ENCODE measurements at places on chromosomes 2 and 18. TPM values are rescaled to one million over a fixed set of nuclear protein-coding genes. Genes with fewer than 3 reads are reported as not detected.
A peak's percentile ranks its signal among the peaks of the same experiment; 100 is the strongest.

PDE11A gene
- not detected for total RNA-seq

GRCh38 chr2:172234716-172235691 is 132.3 kb upstream of the DLX2 start:
- no peak overlapping the region for H3K27ac ChIP-seq
- H3K4me1 ChIP-seq: peaks cover 19% of the 10 kb centered on the region
- no peaks in the 10 kb centered on the region for H3K36me3 ChIP-seq
- peaks cover 64% of the 10 kb centered on the region for H3K27me3 ChIP-seq
- DNase-seq: peak; percentile 49

DNA sequence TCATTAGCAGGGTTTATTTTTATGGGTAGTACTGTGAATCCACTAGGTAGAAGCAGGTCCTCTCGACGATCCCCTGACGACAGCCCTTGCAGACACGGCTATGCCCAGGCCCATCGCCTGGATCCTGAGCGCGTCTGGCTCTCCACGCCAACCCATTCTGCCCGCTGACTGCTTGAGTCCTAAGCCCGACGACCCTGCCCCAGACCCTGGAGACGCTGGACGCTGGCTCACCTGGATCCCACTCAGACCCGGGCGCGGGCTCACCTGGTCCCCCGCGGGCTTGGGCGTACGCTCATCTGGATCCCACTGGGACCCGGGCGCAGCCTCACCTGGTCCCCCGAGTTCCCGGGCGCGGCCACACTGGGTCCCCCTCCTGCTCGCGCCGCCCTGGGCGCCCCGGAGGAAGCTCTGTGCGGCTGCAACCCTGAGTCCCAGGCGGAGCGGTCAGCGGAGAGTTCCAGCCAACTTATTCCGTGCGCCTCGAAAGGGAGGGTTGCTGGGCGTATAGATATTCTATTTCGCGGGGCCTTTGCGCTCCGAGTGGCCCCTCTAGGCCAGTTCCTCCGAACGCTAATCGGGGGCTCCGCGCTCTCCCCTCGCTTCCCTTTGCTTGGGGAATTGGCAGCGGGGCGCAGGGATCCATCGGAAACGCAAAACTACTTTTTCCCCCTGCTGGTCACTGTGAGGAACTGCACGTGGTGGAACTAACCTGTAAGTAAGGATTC is 22.4 kb upstream of the RMP24 start:
- DNase-seq: peak; percentile 58
- no peaks in the 10 kb centered on the region for H3K36me3 ChIP-seq
- H3K27ac ChIP-seq: no peak overlapping the region
- H3K4me3 ChIP-seq: peak overlapping the region; percentile 72

FLACC1 gene
- 2.8 TPM for total RNA-seq

GRCh38 chr2:101717071-101717845 is 19.8 kb downstream of the MAP4K4 start:
- no peaks in the 10 kb centered on the region for H3K27me3 ChIP-seq
- peak overlapping the region; percentile 75 for H3K27ac ChIP-seq
- H3K36me3 ChIP-seq: peaks cover 46% of the 10 kb centered on the region
- peak; percentile 62 for DNase-seq

AMER3 gene
- total RNA-seq: not detected

CDH20 gene
- total RNA-seq: not detected

FOXI3 gene
- total RNA-seq: not detected

DNA sequence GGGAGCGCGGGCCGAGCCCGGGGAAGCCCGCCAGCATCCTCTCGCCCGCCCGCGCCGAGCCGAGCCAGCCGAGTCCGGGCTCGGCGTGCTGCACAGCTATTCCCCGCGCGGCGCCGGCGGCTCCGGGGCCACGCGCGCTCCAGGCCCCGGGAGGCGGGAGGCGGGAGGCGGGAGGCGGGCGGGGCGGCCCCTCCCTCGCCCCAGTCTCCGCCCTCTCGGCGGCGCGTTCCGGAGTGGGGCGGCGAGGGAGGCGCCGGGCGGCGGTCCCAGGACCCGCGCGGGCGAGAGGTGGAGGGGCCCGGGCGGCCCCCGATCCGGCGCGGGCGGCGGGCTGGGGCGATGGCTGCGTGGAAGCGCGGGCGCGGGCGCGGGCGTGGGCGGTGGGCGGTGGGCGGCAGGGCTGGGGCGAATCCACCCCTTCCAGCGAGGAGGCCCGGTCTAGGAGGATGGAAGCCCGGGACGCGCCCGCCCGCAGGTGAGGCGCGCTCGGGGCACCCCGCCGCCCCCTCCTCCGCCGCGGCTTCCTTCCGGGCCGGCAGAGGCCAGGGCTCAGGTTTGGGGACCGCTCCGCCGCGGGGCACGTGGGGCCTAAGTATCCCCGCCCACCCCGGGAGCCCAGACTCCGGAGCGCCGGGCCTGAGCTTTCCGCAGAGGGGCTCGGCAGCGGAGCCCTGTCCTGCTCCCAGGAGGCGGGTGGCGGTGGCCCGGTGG is at the start of gene ADCY3:
ADCY3 (minus strand) TSS at position 140 of the 711 bp plus-strand sequence. CDS start 1,250 bp downstream, outside the sequence.
- peaks cover 35% of the 10 kb centered on the region for H3K4me1 ChIP-seq
- DNase-seq: peak; percentile 73
- H3K27me3 ChIP-seq: no peaks in the 10 kb centered on the region
- peak within 1 kb of the TSS; percentile 94 for H3K4me3 ChIP-seq
- peaks cover 22% of the 10 kb centered on the region for H3K36me3 ChIP-seq

DNA sequence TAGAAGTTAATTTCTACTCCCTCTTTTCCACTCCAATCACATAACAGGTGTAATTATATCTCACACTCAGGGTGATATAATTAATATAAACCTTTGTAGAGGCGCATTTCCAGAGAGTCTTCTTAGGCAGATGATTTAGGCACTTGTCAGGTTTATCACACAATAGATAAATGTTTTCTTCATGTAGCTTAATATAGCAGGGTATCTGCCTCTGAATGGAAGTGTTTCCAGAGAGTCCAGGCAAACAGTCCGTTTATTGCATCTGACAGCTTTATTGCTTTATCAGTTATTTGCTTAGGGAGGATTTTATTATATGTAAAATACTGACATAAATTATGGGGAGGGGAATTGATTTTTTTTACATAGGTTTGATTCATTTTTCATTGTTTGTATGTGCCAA is 766.3 kb downstream of the SLC4A3 start:
- no peaks in the 10 kb centered on the region for H3K27me3 ChIP-seq
- no peak overlapping the region for H3K27ac ChIP-seq

AOX1 gene
- 0.08 TPM for total RNA-seq

CAPN14 gene
- total RNA-seq: not detected

COL4A4 gene
- total RNA-seq: not detected

NMS gene
- total RNA-seq: not detected
